ENCODE measurements at places on chromosomes 5 and 9. TPM values are rescaled to one million over a fixed set of nuclear protein-coding genes. Genes with fewer than 3 reads are reported as not detected.
A peak's percentile ranks its signal among the peaks of the same experiment; 100 is the strongest.

DNA sequence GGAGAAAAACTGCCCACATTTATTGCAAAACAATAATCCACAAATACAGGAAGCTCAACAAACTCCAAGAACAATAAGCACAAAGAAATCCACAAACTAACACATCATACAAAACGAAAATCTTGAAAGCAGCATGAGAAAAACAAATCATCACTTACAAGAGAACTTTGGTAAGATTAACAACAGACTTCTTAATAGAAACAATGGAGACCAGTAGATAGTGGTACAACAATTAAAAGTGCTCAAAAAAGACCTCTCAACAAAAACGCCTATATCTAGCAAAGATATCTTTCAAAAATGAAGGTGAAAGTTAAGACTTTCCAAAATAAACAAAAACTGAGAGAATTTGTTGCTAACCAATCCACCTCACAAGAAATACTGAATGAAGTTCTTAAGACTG is 38.4 kb downstream of the CDKL3 start:
- H3K4me1 ChIP-seq: no peaks in the 10 kb centered on the region
- no peaks in the 10 kb centered on the region for H3K36me3 ChIP-seq
- no peak overlapping the region for H3K27ac ChIP-seq
- no peak for DNase-seq

Gene SHB
- 37.7 TPM for total RNA-seq

- no peak for DNase-seq
- no peak overlapping the region for H3K27ac ChIP-seq
- H3K4me3 ChIP-seq: no peak overlapping the region
Observed at GRCh38 chr9:83972286-83972685, 7.7 kb downstream of the HNRNPK start.

Gene WDR38
- total RNA-seq: not detected

Gene IFNA2
- not detected for total RNA-seq

- H3K27me3 ChIP-seq: no peaks in the 10 kb centered on the region
- H3K36me3 ChIP-seq: no peaks in the 10 kb centered on the region
- no peak overlapping the region for H3K27ac ChIP-seq
- peaks cover 22% of the 10 kb centered on the region for H3K4me1 ChIP-seq
Observed at GRCh38 chr9:34503406-34503805, 19.4 kb downstream of the ENHO start.

Gene ADRB2
- not detected for total RNA-seq

DNA sequence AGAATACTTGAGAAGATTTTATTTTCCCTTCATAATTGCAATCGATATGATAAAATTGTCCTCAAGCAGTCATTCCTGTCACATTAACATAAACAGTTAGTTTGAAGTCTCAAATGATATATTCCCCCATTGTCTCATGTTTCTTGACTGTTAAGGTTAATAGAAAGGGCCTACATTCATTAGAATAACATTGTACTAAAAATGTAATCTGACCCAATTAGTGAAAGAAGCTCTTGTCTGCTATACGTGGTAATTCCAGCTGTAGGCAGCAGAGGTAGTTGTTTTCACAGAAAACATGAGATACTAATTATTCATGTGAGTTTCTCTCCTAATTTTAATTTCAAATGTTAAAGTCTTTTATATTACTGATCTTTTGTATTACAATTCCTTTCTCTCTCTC is 25.9 kb upstream of the AP3B1 start:
- H3K27me3 ChIP-seq: no peaks in the 10 kb centered on the region
- H3K4me3 ChIP-seq: no peak overlapping the region
- no peak overlapping the region for H3K27ac ChIP-seq
- no peaks in the 10 kb centered on the region for H3K36me3 ChIP-seq
- no peak for DNase-seq
- no peaks in the 10 kb centered on the region for H3K4me1 ChIP-seq

Gene RNF145
- total RNA-seq: 68.8 TPM

- no peak overlapping the region for H3K4me3 ChIP-seq
- DNase-seq: no peak
- H3K27ac ChIP-seq: peak overlapping the region; percentile 22
- H3K36me3 ChIP-seq: no peaks in the 10 kb centered on the region
Observed at GRCh38 chr9:137314561-137315560, 12.8 kb upstream of the NRARP start.

Gene RELL2
- total RNA-seq: 1.2 TPM

- peaks cover 82% of the 10 kb centered on the region for H3K36me3 ChIP-seq
- H3K4me3 ChIP-seq: peak overlapping the region; percentile 96
- peaks cover 75% of the 10 kb centered on the region for H3K4me1 ChIP-seq
- DNase-seq: no peak
- H3K27ac ChIP-seq: peak overlapping the region; percentile 94
- H3K27me3 ChIP-seq: no peaks in the 10 kb centered on the region
Observed at GRCh38 chr5:132486318-132487094, 4.1 kb downstream of the IRF1 start.

DNA sequence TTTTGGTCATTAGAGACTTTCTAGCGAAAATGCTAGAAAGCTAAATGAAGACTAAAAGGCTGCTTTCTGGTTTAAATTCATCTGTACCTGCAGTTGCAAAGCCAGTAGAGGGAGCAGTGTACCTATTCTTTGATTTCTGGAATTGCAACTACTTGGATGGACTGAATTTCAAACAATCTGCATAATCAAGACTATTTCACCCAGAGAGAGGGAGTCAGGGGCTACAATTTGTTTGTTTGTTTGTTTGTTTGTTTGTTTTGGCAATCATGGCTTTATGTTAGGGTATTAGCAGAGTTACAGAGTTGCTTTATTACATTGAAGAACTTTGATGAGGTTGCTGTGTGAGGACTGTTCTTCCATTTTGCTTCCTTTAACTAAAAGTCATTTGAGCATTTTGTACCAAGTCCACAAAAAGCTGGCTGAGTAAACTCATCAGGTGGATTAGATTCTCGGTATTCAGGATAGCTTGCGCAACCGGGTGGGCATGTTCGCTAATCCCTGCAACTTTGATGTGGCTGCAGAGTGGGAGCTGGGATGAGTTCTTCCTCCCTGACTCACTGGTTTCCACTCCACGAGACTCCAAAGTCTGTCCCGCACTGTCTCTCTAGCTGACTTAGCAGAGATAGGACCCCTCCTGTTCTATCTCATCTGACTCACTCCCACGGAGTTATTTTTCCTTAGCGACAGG is 80.0 kb upstream of the TUT7 start:
- peaks cover 9% of the 10 kb centered on the region for H3K4me1 ChIP-seq
- no peak overlapping the region for H3K27ac ChIP-seq
- DNase-seq: no peak
- H3K4me3 ChIP-seq: no peak overlapping the region
- no peaks in the 10 kb centered on the region for H3K36me3 ChIP-seq
- no peaks in the 10 kb centered on the region for H3K27me3 ChIP-seq

DNA sequence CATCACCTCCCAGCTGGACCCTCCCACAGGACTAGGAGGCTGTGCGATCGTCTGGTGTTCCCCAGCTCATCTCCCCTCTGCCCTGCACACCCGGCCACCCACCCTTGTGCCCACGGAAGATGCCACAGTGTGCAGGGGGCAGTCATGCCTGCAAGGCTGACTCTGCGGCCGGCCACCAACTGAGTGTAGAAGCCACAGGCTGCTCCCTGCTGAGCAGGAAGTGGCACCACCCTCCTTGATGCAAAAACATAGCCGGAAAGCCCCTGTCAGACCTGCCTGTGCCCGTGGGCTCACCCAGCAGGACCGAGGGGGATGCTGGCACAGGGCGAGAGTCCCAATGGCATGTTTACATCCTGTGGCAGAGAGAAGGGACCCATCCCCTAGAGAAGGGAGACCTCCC is 40.3 kb upstream of the SLC12A7 start:
- H3K4me1 ChIP-seq: peaks cover 13% of the 10 kb centered on the region
- H3K4me3 ChIP-seq: no peak overlapping the region
- peaks cover 65% of the 10 kb centered on the region for H3K27me3 ChIP-seq
- H3K36me3 ChIP-seq: no peaks in the 10 kb centered on the region

- no peaks in the 10 kb centered on the region for H3K36me3 ChIP-seq
- H3K4me1 ChIP-seq: no peaks in the 10 kb centered on the region
- no peak for DNase-seq
- no peak overlapping the region for H3K27ac ChIP-seq
Observed at GRCh38 chr9:135801070-135801469, 99.1 kb downstream of the KCNT1 start.

DNA sequence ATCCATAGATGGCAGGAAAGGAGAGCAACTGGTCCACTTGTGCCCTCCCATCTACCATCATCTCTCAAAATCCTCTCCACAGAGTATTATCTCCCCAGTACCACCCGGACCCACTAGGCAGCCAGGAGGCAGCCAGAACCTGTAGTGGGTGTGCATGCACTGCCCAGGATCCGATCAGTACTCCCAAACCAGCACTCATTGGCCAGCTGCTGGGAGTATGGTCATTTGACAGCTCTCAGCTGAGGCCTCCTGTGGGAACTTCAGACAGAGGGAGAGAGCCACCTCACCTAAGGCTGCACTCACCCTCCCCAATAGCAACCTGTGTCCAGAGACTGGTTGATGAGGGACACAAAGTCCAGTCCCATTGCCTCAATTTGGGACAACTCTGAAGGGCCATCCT is 286.0 kb downstream of the TRIM36 start:
- H3K4me1 ChIP-seq: no peaks in the 10 kb centered on the region
- no peak for DNase-seq
- no peaks in the 10 kb centered on the region for H3K27me3 ChIP-seq
- H3K27ac ChIP-seq: no peak overlapping the region
- H3K4me3 ChIP-seq: no peak overlapping the region

DNA sequence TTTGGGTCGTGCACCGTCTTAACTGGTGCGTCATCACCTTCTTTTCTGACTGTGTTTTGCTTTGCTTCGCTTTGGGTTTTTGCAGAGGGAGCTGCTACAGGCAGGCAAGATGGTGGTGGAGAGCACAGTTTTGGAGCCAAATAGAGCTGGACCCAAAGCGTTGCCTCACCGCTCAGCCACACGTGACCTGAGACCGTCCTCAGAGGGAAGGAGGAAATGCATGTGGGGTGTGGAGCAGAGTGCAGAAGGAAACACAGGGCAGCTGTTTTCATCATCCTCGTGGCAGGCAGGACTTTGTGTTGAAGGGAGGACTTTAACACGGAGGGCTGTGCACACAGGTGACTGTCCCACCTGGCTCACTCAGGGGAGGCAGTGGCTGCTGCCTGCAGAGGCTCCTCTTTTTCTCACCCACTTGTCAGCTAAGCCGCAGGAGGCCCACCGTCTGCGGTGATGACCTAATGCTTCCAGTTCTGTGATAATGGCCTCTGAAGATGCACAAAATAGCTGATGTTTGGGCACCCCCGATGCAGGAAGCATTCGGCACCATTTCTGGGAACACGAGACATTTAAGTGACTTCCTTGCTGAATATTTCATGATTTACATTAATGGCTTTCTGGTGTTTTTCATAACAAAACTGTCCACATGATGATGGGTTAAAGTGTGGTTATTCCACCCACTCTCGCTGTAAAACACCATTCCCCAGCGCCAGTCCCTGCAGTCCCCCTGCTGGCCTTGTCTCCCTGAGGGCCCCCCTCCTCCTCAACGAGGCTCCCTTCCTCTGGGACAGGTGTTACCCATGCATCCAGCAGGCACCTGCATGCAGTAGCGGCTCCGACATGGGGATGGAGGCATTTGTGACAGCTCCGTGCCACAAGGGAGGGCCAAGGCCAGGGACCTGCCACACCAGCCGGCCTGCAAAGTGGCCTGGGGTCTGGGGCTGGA is 12.4 kb upstream of the UBAC1 start:
- H3K4me1 ChIP-seq: no peaks in the 10 kb centered on the region
- no peak overlapping the region for H3K27ac ChIP-seq
- H3K4me3 ChIP-seq: no peak overlapping the region
- no peaks in the 10 kb centered on the region for H3K36me3 ChIP-seq

DNA sequence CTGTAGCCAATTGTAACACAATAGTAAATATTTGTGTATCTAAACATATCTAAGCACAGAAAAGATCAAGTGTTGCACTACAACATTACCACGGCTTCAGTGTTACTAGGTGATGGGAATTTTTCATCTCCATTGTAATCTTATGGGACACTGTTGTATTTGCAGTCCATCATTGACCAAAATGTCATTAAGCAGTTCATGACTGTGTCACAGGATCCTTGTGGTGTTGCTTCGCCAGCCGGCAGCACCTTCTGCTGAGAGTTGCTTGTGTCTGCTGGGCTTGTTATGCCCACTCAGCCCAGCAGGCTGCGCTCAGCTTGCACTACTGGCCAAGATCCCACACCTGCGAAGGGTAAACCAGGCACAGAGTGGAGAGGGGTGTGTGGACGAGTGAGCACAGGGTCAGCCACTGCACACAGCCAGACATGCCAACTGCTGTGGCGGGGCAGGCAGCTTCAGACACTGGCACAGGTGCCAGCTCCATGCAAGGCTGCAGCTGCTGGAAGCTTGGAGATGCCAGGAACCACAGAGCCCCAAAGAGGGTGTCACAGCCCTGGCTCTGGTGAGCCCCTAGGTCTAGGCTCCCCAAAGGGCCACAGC is 273.7 kb downstream of the CETN3 start:
- H3K4me1 ChIP-seq: peaks cover 14% of the 10 kb centered on the region
- peak; percentile 26 for DNase-seq
- no peaks in the 10 kb centered on the region for H3K36me3 ChIP-seq
- no peaks in the 10 kb centered on the region for H3K27me3 ChIP-seq

DNA sequence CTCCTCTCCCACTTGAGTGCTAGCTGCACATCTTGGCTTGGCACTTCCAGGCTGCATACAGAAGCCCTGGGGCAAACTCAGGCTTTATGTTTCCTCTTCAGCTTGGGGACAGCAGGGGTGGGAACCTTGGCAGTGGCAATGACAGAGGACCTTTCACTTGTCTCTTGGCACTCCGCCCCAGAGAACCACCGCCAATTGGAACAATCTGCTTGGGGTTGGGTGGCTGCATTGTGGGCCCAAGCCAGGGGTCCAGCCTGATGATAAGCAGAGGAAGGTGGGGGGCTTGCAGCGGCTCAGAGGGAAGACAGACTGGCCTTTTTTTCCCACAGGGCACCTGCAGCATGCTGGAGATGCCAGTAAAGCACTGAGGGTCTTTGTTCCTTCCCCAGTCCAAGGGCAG is 179.0 kb upstream of the NMUR2 start:
- no peak overlapping the region for H3K27ac ChIP-seq
- H3K27me3 ChIP-seq: no peaks in the 10 kb centered on the region
- DNase-seq: no peak
- no peaks in the 10 kb centered on the region for H3K36me3 ChIP-seq
- H3K4me1 ChIP-seq: no peaks in the 10 kb centered on the region

DNA sequence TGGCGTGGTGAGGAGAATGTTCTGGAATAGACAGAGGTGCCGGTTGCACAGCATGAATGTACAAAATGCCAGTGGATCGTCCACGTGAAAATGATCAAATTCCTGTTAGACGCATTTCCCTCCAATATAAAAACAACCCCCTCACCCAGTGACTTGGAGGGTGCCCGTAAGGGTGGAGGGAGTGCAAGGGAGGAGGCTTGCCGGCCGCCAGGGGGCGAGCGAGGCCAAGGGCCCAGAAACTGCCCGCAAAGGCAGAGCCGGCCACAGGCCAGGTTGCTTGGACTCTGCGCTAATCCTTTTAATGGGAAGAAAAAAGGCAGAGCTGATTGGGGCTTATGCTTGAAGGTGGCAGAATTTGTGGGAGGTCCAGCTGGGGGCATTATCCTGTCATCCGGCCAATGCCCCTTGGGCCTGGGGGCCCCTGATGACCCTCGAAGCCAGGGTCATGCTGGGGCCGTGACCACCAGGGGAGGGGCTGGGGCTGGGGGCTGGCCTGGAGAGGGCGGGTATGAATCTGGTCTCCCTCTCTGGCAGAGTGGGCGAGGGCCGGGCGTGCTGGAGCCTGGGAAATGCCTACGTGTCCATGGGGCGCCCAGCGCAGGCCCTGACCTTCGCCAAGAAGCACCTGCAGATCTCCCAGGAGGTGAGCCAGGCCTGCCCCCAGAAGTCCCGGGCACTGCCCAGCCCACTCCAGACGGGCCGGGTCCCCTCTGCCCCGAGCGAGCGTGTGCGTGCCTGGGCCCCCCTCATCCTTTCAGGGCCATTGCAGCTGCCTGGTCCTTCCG is 12.0 kb downstream of the GPSM1 start:
- no peak overlapping the region for H3K27ac ChIP-seq
- no peaks in the 10 kb centered on the region for H3K27me3 ChIP-seq
- no peak overlapping the region for H3K4me3 ChIP-seq
- peak; percentile 90 for DNase-seq
- H3K36me3 ChIP-seq: peaks cover 44% of the 10 kb centered on the region

Gene NUTM2F
- total RNA-seq: not detected

All from stomach (tissue), 19 donors.